Activated CD4-positive, CD25-positive, alpha-beta regulatory T cell treated with anti-CD3 and anti-CD28 coated beads, Interleukin-2, amount 50 U/mL, for 24 hours (primary cell): ENCODE measurements at places on chromosomes 5 and 9.

DNA sequence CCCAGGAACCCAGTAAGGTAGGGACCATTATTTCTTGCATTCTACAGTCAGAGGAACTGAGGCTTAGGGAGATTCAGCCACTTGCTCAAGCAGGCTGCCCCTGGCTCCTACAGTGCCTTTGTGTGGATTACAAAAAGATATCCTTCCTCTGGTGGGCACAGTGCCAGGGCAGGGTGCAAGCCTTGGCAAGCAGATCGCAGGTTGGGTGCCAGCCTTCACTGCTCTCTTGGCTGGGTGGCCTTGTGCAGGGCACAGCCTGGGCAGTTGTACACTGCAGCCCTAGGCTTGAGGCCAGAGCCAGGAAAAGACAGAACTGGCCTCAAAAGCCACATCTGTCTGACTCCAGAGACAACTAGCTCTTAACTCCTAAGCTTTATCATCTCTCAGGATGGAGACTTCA lies 15.0 kb downstream of the DOCK2 start:
- no peak for ATAC-seq

DNA sequence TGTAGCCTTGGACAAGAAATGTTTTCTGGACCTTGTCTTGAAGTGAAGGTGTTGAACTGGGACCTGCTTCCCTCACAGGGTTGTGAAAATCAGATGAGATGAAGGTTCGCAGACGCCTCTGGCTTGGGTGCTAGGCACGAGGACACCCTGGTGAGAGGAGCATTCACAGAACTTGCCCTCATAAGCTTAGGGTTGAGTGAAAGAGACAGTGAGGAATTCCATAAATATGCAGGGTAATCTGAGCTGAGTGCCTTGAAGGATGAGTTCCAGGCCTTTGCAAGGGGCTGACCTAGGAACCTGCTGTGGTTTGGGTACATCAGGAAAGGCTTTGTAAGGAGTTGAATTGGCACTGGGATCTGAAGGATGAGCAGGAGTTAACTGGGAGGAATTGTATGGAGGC lies 75.7 kb upstream of the SAP30L start:
- no peak for ATAC-seq

DNA sequence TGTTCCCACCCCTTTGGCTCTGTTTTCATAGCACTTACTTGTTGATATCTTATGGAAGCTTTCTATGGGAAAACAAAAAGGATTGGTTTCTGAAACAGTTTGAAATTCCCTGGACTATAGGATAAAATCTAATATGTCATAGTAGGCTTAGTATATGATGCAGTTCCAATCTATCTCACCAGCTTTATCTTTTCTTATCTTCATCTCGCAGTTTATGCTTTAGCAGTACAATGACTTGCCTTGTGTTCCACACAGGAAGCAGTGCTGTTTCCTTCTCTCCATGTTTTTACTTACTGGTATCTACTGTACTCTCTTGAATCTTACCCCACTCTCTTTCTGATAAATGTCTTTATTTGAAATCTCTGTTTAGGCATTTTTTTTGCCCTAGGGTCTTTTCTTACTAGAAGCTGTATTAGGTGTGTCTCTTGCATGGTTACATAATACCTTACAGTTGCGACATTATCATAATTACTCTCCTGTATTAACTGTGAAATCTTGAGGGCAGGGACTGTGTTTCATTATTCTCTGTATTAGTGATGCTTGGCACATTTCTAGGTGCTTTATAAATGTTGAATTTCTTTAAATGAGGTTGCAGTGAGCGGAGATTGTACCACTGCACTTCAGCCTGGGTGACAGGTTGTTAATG lies 76.3 kb downstream of the FOCAD start:
- ATAC-seq, result no peak

DNA sequence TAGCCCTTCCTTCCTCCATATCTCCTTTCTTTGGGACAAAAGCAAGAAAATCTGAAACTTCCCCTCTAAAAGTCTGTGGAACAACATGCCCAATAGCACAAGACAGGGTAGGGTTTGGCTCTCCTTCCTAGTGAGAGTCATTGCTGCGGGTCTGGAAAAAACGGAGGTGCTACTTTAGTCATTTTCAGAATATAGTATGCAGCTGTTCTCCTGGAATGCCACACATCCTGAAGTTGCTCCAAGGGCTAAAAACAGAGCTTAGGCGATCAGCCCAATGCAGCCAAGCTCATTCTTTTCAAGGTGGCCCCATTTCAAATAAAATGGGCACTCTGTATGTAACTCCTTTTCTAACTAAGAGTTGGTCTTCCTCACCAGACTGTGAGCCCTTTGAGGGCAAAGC lies 39.5 kb upstream of the MYOT start:
- ATAC-seq, result no peak

- no peak for ATAC-seq
Observed at GRCh38 chr5:73901043-73901442, 275.0 kb downstream of the ARHGEF28 start.

DNA sequence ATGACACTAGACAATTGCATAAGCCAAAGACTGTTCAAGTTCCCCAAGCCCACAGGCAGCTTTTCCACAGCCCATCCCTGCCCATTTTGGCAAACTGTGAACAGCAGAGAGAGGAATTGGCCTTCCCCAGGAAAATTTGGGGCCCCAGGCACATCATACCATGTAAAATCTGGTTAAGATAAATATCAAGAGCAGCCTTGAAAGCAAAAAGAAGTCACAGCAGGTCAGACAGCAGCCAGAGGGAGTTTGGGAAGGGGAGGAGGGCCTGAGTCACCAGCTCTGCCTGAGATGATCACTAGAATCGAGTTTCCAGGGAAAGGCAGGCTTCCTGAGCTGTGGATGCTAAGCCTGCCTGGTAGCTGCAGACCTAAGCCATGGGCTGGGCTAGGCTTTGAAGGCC lies 179.2 kb downstream of the RFK start:
- ATAC-seq, result no peak

DNA sequence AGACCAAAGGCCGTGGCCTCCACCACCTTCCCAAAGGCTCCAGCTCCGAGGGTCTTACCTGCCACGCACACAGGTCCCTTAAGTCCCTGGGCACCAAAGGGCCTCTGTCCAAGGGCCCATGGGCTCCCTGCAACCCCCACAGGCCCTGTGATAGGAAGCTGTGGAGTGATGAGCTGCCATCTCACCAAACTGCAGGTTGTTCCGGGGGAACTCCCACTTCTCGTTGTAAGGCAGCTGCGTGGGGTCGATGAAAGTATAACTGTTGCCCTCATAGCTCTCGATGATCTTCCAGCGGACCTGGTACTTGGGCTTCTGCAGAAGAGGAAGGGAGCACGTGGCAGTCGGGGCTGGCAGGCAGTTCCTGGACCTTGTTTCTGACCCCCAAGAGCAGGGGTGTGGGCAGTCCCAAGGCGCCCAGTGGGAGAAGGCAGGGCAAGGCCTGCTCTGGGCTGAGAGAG lies 24.8 kb downstream of the CSF1R start:
- no peak for ATAC-seq

GRCh38 chr5:168941901-168942300 lies 359.0 kb downstream of the SLIT3 start:
- ATAC-seq, result no peak

DNA sequence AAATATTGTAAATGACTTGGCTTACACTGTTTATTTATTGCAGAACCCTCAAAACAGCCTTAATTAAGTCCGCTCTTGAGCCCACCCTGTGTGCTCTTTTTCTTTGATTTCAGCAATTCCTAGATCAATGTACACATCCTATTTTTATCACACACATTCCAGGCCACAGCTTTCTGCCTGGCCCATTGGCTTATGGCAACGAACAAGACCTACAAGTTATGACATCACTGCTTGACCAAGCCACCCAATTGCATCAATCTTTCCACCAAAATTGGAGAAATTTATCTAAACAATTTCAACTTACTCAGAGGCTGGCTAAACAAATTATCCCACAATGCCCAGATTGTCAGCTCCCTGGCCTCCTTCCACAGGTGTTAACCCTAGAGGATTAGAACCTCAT lies 158.4 kb downstream of the CPLANE1 start:
- ATAC-seq, result no peak

GRCh38 chr5:122436615-122437014 lies 124.6 kb downstream of the SNCAIP start:
- no peak for ATAC-seq

DNA sequence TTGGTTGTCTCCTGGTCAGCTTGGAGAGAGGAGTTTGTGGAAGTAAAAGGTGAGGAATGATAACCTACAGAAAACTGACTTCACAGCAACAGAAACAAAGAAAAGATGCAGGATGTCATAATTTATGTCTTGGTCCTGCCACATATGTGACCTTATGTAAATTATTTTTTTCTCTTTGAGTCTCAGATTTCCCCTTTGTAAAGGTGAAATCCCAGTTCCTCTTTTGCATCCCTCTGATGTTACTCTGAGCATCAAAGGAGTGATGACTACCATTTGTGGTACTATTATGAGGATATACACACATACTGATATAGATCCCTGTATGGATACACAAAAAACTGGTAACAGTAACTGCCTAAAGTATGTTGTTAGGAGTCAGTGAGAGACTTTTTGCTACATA lies 1.4 kb upstream of the THG1L start:
- peak; percentile 35 for ATAC-seq

GRCh38 chr9:110932863-110933262 lies 105.4 kb downstream of the LPAR1 start:
- ATAC-seq, result no peak
